CD4-positive, alpha-beta T cell treated with Interleukin-12 subunit alpha and Interleukin-12 subunit beta, for 1 hour (primary cell): ENCODE measurements at places on chromosomes 13 and 19.
A peak's percentile ranks its signal among the peaks of the same experiment; 100 is the strongest.

DNA sequence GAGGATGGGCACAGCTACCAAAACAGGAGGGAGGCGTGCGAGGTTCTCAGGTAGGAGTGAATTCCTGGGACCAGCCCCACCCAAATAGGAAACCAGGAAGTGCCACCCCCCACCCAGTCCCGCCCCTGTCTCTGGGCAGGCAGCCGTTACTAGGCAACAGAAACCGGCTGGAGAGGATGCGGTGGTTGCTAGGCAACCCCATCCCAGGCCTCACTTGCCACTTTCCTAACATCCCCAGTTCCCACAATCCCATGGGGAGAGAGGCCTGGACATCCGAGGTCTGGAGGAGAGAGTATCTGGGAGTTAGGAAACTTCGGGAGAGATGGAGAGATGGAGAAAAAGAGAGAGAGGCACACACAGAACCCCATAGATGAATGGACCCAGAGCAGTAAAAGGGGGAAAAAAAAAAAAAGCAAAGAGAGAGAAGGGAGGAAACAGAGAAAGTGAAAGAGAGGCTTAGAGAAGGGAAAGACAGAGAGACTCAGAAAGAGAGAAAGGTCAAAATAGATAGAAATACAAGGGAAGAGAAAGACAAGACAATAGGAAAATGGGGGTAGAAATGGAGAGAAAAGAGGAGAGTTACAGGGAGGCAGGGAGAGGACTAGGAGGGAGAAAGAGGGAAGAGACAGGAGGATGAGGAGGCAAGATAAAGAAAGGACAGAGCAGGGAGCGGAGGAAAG lies 3.8 kb downstream of the GRIK5 start:
- no peak for DNase-seq

- DNase-seq = no peak
Measured at GRCh38 chr13:100347968-100348367, 240.6 kb downstream of the GGACT start.

DNA sequence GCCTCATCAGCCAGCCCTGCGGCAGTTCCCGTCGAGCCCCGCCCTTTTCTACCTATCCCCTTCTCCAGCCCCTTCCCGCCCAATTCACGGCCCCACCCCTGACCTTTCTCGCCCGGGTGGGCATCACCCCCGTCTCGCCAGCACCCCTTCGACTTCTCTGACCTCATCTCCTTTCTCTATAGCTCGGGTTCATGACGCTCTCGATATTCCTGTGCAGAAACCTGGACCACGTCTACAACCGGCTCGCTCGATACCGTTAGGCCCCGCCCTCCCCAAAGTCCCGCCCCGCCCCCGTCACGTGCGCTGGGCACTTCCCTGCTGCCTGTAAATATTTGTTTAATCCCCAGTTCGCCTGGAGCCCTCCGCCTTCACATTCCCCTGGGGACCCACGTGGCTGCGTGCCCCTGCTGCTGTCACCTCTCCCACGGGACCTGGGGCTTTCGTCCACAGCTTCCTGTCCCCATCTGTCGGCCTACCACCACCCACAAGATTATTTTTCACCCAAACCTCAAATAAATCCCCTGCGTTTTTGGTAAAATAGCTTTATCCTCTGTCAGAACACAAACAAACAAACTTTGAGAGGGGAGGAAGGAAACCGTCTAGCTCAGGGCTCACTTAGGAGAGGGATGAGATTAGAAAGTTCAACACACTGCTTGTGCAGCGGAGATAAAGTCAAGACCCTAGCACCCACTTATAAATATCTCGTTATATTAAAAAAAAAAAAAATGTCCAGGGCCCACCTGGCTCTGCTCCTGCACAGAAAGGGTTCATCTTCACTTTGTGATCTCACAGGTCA lies 5.1 kb downstream of the CD37 start:
- DNase-seq = peak; percentile 29

- DNase-seq = no peak
Measured at GRCh38 chr13:76641056-76641455, 245.1 kb downstream of the KCTD12 start.

DNA sequence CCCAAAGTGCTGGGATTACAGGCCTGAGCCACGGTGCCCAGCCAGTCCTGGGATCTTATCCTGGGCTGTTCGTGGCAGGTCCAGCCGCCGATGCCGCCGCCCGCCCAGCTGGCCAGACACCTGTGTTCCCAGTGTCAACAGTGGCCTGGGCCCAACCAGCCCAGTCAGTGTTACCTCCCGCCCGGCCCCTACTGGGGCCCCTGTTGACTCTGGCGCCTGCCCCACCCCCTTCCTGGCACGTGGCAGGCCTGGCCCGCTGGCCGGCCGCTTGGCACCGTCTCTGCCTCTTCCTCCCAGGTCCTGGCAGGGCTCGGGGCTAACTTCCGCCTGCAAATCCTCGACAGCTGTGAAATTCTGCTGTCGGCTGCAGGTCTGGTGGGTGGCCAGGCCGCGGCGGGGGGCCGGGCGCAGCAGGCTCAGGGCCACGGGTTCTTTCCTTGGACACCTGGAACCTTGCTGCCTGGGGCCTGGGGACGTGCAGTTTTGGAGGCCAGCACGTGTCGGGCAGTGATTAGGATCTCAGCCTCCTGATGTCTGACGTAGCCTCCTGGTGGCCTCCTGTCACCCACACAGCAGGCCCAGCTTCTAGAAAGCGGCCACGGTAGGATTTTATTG lies 9.1 kb downstream of the ARID3A start:
- DNase-seq = no peak
